ENCODE measurements at places on chromosomes 6 and 20.

DNA sequence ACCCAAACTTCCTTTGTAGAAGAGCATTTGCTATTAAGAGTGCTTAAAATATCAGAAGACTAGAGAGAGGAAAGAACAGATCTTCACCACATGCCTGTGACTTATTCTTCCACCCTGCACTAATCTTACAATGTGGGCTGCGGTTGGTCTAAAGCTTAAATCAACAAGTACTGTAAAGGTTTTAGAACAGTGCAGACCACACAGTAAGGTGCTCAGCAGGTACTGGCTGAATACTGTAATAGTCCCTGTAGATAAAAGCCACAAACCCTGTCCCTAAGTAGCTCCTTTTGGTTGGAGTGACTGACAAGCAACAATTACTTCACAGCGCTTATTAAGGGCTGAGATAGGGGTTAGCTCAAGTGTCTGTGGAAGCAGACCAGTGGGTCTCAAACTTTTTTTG, 972 bp upstream of the PHF3 start:
- DNase-seq: no peak

- DNase-seq: no peak
Observed at GRCh38 chr6:148085631-148086331, 256.9 kb upstream of the SASH1 start.

- no peak for DNase-seq
Observed at GRCh38 chr20:34180460-34181120, 60.6 kb upstream of the ASIP start.

- DNase-seq: no peak
Observed at GRCh38 chr6:17679726-17680125, 27.0 kb downstream of the NUP153 start.

DNA sequence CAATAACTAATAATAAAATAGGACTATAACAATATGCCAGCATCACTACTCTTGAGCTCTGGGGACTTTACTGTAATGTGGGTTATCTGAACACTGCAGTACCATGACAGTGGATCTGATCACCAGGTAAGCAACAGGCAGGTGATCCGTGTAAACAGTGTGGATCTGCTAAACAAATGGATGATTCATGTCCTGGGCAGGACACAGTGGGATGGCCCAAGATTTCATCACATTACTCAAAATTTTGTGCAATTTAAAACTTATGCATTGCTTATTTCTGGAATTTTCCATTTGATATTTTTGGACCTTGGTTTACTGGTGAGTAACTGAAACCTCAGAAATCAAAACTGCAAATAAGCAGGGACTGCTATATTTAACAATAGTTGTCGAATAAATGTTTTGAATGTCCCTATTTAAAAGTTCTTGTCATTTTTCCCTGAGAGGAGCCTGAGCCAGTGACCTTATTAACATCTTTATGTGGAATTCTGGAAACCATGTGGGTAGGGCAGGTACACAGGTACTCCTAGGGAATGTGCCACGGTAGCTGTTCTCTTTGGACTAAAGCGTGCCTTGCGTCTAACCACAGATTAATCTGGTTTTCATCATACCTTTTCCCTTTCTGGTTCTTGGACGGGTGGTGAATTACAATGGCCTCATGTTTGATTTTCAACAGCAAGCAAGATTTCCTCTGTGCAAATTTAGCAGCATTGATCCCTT, 214.5 kb upstream of the SASH1 start:
- DNase-seq: no peak

DNA sequence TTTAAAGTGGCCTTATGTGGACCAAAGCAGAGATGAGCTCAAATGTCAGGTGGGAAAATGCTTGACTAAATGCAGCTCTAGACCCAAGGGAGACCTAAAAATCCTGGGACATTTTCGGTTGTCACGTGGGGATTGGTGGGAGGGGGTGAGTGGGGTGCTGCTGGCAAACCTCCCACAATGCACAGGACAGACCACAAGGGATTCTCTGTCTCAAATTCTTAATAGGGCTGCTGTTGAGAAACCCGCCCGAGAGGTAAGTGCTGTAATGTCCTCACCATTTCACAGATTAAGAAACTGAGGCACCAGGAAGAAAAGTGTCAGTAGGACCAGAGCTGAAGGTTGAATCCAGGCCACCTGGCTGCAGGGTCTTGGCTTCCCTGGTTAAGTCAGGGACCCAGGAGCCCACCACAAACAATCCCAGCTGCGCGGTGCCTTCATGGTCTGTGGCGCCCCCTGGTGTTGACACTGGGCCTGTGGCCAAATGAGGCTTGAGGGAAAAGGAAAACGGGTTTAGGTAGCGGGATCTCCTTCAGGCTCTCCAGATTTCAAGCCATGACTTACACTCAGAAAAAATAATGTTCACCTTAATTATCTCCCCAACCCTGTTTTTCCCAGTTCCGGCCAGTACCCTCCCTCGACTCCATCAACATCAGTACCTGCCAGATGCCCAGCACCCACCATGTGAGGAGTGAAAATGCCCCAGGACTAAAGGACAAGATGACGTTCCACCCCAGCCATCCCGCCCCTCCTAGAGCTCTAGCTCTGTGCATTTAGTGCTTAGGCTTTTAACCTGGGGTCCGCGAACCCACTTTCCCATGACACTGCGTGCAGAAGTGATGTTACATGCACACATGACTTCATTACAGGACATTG, 7.2 kb downstream of the HLA-G start:
- DNase-seq: peak; percentile 54

GRCh38 chr20:19026121-19026878, 186.1 kb upstream of the SLC24A3 start:
- no peak for DNase-seq

DNA sequence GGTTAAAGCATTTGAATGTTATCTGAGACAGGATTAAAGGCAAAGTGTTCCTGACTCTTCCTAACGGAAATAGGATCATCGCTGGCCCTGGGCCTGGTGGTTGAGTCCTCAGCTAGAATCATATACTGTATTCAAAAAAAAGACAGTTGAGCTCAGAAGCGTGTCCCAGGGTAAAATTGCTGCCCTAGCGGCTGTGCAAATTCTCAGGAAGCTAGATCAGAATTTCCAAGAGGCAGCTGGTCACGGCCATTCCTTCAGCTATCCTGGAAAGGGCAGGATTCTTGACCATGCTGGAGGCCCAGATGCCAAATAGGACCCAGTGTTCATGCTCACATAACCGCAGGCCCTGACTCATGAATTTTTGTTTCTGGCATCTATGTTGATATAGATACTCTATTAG, 67.4 kb downstream of the STMND1 start:
- no peak for DNase-seq

DNA sequence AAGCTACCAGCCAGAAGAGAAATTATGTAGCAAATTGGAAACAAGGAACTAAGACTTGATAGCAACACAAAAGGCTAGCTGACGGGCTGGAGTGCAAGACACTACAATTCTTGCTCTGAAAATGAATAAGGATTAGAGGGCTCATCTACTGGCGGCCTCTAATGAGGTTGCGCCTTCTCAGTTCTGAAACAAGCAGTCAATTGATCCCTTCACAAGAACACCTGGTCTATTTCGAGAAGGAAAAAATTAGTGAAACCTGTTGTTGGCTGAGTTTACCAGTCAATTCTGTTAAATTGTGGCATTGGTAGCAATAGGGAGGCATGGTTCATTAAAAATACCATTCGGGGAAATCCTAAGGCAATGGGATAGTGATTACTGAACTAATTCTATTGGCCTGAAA, 74.8 kb upstream of the JARID2 start:
- no peak for DNase-seq

DNA sequence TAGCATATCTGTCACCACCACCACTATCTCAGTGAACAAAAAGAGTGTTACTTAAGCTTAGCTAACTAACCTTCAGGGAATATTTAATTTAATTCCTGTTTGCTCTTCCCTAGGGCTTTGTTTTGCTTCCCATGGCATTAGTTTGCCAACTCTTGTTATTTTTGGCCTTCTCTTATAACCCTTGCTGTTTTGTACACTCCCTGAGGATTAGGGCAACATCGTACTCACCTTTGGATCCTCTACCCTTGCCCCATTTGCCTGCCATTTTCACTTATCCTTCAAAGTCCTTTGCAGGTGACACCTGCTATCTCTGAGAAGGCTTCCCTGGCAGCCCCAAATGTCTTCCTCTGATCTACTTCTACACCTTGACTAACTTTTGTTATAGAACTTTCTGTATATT, 23.7 kb downstream of the ACOT13 start:
- DNase-seq: no peak

DNA sequence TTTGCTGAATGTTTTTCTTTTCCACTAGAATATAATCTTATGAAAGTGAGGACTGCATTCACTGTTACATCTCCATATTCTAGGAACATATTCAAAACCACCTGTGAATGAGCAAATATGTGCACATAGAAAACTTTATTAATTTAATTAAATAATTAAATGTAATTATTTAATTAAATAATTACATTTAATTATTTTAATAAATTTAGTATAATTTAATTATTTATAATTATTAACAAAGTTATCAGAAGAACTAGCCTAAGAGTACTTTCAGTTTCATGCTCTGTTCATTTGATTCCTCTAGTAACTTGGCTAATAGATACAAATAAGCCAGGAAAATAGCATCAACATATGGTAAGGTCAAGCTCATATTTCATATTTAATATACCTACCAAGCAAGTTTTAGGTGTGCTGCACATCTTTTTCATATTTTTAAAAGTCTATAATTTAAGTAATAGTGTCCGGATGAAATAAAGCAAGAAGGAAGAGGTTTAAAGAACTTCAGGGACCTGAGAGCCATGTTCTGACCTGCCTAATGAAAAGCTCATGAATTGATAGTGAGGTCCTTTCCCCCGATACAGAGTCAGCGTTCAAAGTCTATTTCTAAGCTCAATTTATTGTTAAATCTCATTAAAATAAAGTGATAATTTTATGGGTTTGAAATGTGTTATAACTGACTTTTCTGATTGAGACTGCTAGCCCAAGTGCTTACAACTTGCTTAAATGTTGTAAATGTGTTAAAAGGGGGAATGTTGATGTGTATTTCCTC, 361.4 kb upstream of the FLRT3 start:
- DNase-seq: no peak

GRCh38 chr6:68139130-68139529, 496.0 kb upstream of the ADGRB3 start:
- no peak for DNase-seq

DNA sequence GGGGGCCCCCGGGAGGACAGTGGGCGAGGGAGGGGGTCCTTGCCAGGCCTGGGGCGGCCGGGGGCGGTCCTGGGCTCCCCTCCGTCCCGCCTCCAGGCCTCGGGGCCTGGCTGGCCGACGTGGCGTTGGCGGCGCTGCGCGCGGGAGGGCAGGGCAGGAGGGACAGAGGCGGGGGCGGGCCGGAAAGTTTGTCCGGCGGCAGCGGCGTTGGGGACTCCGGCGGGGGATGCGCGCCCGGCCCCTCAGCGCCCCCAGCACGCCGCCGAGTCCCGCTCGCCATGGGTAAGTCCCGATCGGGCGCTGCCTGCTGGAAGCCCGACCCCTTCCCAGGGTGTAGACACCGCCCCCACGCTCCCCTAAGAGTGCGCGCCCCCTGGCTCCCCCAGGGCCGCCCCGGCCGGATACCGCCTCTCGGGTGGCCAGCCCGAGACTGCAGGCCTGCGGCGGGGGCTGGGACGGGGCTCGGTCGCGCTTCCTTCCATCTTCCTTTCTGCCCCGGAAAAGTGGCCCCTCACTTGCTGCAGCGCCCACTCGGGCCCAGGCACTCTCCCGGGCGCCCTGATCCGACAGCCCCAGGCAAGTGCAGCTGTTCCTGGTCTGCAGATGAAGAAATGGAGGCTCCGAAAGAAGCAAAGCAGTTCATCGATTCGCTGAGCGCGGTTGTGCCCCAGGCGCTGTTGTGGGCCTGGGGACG, at the start of gene SLC2A10:
TSS of gene SLC2A10 (plus strand) at position 191 of the 694 bp plus-strand sequence. CDS start at position 279, 88 bp downstream.
- DNase-seq: no peak

- DNase-seq: no peak
Observed at GRCh38 chr6:33888664-33889200, 84.9 kb upstream of the MLN start.

DNA sequence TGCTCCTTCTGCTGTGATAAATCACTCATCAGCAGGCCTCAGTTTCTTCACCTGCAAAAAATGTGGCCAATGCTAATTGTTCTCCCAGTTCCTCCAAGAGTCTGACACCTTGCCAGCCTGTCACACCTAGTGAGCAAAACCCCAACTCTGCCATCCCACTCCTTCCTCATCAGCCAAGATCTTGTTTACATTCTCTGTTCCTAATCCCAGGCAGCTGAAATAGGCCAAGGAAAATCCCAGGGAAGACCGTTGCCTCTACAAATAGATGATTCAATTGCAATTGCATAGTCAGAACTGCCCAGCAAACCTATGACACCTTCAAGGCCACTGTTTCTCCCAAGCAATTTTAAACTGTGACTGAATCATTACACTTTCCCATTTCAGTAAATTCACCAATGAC, 78.7 kb downstream of the GMDS start:
- no peak for DNase-seq

GRCh38 chr6:127069659-127070279, 48.7 kb upstream of the RSPO3 start:
- no peak for DNase-seq

GRCh38 chr20:44736170-44737021, 9.3 kb upstream of the KCNK15 start:
- no peak for DNase-seq

GRCh38 chr6:13203145-13203544, 125.2 kb downstream of the TBC1D7 start:
- no peak for DNase-seq

GRCh38 chr6:145161501-145161900, 573.8 kb downstream of the EPM2A start:
- DNase-seq: no peak

GRCh38 chr6:168493976-168494375, 53.0 kb downstream of the SMOC2 start:
- DNase-seq: no peak

- DNase-seq: no peak
Observed at GRCh38 chr6:109095835-109096084, 453 bp downstream of the CEP57L1 start.

GRCh38 chr20:57987659-57988058, 240.8 kb downstream of the ANKRD60 start:
- DNase-seq: no peak

- no peak for DNase-seq
Observed at GRCh38 chr6:113172531-113172966, 684.6 kb upstream of the MARCKS start.

DNA sequence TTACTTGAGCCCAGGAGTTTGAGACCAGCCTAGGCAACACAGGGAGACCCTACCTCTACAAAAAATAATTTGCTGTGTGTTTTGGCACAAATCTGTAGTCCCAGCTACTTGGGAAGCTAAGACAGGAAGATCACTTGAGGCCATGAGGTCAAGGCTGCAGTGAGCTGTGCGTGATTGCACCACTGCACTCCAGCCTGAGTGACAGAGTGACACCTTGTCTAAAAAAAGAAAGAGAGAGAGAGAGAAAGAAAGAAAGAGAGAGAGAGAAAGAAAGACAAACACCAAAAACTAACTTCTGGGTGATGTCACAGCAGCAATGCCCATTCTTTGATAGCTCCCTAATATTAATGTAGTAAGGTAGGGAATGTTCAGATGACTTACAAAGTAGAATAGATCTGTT, 20.4 kb downstream of the USP49 start:
- no peak for DNase-seq

- no peak for DNase-seq
Observed at GRCh38 chr6:142545147-142545546, 243.3 kb downstream of the ADGRG6 start.

GRCh38 chr6:148035806-148036390, 306.7 kb upstream of the SASH1 start:
- no peak for DNase-seq

- DNase-seq: no peak
Observed at GRCh38 chr20:44615876-44616603, 33.7 kb downstream of the PKIG start.

All from stimulated activated CD4-positive, alpha-beta T cell treated with anti-CD3 and anti-CD28 coated beads, Interleukin-12 subunit alpha, Interleukin-12 subunit beta, amount 100 ng/mL, for 4 hours (primary cell).